Cerebellar cortex (tissue), 1 donor: ENCODE measurements at places on chromosomes 6 and 20.

- no peak for DNase-seq
Observed at GRCh38 chr6:53926505-53926904, 131.7 kb downstream of the LRRC1 start.

GRCh38 chr20:51473771-51474170 lies 68.7 kb downstream of the NFATC2 start:
- DNase-seq, result no peak

GRCh38 chr6:36642913-36643817 lies 35.3 kb upstream of the CDKN1A start:
- DNase-seq, result peak; percentile 35

- DNase-seq, result no peak
Observed at GRCh38 chr6:41371992-41372831, 36.8 kb downstream of the NCR2 start.

DNA sequence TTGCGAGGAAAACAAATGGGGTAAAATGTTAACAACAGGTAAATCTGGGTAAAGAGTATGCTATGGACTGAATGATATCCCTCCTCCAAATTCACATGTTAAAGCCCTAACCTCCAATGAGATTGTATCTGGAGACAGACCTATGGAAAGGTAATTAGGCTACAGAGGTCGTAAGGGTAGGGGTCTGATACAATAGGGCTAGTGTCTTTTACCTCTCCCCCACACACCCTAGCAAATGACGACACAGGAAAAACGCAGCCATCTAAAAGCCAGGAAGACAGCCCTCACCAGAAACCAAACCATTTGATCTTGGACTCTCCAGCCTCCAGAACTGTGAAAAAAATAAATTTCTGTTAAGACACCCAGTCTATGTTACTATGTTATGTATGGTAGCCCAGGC lies 20.6 kb upstream of the FBXO9 start:
- DNase-seq, result no peak

- peak; percentile 14 for DNase-seq
Observed at GRCh38 chr6:16168858-16169257, 40.0 kb downstream of the MYLIP start.

- no peak for DNase-seq
Observed at GRCh38 chr6:119348748-119349360, 707 bp downstream of the MAN1A1 start.

DNA sequence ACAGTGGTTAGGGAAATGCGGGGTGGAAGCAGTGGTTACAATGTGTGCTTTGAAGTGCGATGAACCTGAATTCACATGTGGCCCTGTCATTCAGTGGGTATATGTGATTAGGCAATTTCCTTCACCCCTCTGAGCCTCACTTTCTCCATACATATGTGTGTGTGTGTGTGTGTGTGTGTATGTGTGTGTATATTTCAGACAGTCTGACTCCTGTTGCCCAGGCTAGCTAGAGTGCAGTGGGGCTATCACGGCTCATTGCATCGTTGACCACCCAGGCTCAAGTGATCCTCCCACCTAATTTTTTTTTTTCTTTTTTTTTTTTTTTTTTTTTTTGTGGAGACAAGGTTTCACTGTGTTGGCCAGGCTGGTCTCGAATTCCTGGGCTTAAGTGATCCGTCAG lies 6.3 kb downstream of the PPP1R14C start:
- no peak for DNase-seq

GRCh38 chr6:125196613-125197012 lies 43.0 kb downstream of the TPD52L1 start:
- DNase-seq, result no peak

DNA sequence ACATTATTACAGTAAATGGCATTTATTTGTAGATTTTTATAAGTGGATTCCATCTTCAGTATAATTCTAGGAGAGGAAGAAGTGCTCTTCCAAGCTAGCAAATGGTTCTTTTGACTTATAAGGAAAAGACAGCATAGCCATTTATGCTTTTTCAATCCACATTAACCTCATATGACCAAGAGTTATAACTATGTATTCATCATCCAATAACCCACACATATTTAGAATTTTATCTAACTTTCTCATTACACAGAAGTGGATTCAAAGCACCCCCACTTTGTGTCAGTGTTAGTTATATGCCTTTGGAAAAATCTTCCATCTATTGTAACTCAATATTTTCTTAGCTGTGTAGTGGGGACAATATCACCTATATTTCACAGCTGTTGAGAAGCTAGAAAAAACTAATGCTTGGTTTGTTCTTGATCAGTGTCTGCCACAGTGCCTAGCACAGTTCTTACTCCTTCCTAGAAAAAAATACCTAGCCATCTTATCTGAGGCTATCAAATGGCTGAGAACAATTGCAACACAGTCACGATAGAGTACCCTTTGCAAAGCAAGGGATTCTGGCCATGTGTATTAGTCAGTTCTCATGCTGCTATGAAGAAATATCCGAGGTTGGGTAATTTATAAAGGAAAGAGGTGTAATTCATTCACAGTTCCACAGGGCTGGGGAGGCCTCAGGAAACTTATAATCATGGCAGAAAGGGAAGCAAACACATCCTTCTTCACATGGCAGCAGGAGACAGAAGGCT lies 986.3 kb downstream of the TFAP2A start:
- DNase-seq, result no peak

DNA sequence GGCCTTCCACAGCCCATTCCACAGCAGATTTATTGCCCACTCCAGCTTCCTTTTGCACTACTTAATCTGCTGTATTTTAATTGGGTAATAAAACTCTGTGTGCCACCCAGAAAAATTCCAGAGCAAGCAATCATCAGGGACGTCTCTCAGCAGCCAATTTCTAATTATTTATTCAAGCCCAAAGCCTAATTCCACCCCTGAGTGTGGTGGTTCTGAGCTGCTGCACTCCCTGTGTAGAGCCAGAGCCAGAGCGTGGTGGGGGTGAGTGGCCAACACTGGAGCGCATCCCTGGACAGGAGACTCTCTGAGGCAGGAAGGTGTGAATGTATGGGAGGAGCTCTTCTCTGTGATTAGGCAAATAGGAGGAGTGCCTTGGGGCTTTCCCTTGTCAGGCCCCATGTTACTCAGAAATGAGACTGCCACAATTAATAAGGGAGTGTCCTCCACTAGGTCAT lies 66.1 kb downstream of the CD24 start:
- DNase-seq, result no peak

DNA sequence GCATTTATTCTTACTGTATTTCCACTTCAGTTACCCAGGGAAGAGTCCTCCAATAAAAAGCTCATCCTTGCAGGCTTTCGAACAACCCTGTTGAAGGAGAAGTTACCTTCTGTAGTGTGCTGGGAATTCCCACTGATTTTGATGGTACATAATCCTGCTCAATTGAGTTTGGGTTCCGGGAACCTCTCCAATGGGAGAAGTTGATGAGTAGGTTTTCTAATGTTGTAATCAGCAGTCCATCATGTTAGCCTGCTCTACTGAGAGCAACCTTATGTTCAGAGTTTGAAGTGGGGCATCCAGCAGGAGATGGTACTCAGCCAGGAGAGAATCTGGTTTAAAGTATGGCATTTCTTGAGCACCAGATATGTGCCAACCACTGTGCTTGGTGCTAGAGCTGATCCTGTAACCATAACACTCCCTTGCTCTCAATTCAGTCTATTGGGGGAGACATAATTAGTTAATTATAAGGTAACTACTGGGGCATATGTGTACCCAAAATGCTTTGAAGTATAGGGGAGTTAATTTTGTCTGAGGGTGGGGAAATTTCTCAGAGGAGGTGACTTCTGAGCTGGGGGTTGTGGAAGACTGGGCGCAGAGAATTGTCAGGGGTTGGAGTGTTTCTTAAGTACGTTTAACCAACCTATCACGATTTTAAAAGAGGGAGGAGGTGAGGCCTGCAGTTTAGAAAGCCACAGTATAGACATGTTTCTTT lies 2.1 kb downstream of the TOP1 start:
- no peak for DNase-seq

DNA sequence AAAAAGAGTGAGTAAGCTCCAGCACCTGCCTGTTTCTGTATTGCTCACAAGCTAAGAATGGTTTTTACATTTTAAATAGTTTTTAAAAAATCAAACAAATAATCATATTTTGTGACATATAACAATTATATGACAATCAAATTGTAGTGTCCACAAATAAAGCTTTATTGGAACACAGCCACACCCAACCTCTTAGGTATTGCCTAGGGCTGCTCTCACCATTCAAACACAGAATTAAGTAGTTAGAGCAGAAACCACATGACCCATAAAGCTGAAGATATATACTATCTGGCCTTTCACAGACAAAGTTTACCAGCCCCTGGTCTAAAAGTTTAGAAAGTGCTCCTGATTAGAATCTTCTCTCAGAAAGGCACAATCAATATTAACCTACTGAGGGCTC lies 11.2 kb downstream of the TNFRSF21 start:
- DNase-seq, result no peak

- DNase-seq, result peak; percentile 66
Observed at GRCh38 chr6:43334466-43335095, 26.0 kb upstream of the CRIP3 start.

DNA sequence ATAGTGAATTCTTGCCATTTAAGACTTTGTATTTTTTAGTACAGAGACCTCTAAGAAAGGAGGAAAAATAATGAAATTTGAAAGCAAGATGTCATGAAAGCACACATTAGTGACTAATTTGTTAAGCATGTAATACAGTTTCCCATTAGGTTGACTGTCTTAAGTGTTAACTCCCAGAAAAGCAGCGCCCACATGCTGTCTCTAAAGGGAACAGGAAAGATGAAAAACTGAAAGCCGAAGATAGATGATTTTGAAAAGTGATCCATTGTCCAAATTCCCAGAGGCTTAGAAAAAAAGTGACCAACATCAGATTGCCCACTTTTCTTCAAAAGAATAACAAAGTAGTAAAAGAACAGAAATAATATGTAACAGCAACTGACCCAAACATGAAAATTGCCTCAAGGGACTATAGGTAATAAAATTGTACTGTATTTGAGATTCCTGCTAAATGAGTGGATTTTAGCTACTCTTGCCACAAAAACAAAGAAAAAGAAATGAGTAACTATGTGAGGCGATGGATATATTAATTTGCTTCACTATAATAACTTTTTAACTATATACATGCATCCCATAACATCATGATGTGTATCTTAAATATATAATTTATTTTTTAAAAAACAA lies 83.2 kb upstream of the OGFRL1 start:
- no peak for DNase-seq

- no peak for DNase-seq
Observed at GRCh38 chr6:24537771-24538385, 43.1 kb downstream of the ALDH5A1 start.

GRCh38 chr6:121925534-121926255 lies 473.8 kb upstream of the HSF2 start:
- no peak for DNase-seq

DNA sequence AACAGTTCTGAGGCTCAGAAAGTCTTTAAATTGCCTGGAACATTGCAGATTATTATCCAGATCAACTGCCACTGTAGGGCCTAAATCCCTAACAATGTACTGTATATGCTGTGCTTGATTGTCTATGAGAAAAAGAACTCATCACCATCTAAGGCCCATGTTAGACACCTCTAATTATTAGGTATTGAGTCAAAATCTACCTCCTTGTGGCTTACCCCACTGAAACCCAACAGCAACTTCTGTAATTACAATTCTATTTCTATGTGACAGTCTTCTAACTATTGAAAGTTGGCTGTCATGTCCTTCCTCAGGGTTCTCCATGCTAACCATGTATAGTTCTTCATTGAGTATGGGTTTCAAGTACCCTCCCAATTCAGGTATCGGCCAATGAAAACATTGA lies 13.9 kb downstream of the MCM9 start:
- no peak for DNase-seq

GRCh38 chr6:27893059-27893835 lies 18.9 kb downstream of the OR2B2 start:
- DNase-seq, result peak; percentile 95

DNA sequence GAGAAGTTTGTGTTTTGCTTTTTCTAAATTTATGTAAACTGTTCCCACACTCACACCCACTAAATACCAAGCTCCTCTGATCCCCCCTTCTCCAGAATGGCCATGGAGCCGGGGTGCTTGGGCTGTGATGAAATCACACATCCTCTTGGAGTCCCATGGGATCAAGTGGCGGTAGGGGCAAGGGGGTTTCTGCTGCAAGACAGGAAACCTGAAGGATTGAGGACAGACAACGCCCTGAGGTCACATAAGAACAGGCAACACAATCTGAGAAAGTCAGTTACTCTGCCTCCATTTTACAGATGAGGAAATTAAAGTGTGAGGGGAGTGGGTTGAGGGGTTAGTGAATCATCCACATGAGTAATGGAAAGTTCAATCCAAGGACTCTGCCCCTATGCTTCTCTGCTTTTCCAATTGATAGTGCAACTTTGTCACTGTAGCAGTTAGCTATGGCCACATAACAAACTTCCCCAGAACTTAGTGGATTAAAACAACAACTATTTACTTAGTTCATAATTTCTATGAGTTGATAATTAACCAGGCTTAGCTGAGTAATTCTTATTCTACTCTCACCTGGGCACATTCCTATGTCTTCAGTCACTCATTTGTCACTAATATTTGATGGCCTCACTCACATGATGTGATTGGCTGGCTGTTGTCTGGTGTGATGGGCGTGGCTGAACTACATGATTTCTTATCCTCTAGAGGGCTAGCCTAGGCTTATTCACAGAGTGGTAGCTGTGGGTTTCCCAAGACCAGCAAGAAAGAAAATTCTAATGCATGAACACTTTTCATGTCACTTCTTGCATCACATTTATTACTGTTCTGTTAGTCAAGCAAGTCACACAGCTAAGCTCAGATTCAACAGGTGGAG lies 311.1 kb upstream of the RNF24 start:
- no peak for DNase-seq

GRCh38 chr6:20703049-20703448 lies 168.8 kb downstream of the CDKAL1 start:
- DNase-seq, result no peak

DNA sequence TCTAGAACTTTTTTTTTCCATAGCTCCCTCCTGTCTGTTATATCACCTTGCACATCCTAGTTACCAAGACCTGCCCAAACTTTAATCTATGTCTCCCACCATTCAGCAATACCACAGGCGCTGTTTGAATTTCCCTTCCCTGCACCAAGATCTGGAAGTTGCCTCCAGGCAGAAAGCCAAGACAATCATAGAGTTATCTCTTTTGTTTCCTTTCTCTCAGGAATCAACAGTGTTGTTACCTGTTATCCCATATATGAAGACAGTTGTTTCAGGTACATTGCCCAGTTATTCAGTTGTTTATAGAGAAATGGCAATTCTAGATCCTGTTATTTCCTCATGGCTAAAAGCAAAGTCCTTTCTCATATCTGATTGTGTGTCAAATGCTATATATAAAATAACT lies 63.2 kb downstream of the PDSS2 start:
- DNase-seq, result no peak

DNA sequence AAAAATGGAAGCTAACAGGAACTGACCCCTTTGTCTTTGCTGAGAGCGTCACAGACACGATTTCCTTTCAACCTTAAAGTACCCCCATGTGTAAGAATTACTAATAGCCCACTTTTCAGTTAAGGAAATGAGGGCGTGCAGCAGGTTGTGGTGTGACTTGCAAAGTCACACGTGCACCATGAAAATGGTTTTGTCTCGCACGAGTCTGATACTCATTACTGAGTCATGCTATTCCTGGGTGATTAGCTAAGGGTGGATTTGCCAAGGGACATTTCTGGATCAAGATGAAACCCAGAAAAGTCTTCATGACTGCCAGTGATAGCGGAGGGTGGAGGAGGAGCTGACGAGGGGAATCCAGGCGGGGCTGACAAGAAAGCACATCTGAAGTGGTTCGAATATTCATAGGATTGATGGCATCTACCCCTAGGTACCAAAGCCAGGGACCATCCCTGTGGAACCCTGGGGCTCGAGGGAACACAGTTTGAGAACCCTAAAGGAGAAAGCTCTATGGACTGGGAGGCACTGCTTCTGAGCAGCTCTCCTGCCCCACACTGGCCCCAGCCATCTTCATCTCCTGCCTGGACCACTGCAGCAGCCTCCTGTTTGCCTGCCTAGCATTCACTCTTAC lies 12.1 kb upstream of the NFATC2 start:
- DNase-seq, result no peak
